Jurkat, Clone E6-1 (cell line): ENCODE measurements at places on chromosomes 11 and 22.
A peak's percentile ranks its signal among the peaks of the same experiment; 100 is the strongest.

DNA sequence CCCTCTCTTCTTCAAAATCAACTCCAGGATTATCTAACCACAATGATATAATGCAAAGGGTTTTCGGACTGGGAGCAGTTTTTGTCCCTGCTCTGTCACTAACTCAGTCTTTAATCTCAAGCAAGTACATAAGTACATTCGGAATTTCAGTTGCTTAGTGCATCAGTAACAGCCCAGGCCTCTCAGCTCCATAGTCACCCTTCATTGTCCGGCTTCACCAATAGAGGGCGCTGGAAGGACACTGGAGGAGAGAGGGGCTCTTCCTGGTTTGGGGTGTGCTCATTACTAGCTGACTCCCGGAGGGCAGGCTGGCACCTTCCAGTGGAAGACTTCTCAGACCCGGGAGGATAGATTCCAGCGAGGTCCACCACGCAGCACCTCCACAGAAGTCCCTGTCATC lies 90.4 kb upstream of the PDGFD start:
- DNase-seq, result peak; percentile 34

DNA sequence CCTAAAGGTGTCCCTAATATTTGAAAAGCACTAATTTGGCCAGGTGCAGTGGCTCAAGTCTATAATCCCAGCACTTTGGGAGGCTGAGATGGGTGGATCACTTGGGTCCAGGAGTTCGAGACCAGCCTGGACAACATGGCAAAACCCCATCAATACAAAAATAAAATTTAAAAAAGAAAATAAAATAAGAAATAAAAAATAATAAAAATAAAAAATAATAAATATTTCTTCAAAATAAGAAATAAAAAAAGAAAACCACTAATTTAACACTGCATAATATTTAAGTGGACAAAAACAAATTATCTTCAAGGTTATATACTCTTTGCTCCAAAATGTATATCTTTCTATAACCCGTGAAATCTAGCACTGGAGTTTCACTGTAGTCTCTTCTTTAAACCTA lies 32.9 kb downstream of the CPT1A start:
- DNase-seq, result no peak

GRCh38 chr11:111179184-111179910 lies 66.2 kb upstream of the POU2AF2 start:
- DNase-seq, result no peak

DNA sequence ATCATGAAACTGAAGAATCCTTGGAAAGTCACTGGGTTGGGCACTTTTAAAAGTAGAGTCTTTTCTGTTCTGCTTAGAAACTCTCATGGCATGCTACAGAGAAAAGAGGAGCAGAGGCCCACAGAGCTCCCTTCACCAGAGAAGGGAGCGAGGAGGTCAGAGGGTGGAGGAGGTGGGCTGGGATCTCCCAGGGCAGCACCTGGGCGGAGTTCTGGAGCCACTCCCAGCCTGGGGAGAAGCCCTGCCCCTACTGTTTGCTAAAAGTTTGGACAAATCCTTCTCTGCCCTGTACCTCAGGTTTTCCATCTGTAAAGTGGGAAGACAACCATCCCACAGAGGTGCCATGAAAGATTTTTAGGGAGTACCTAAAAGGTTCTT lies 299.1 kb downstream of the KIRREL3 start:
- no peak for DNase-seq

GRCh38 chr11:1553808-1554594 lies 18.1 kb downstream of the DUSP8 start:
- DNase-seq, result no peak

- DNase-seq, result no peak
These were observed 41.2 kb upstream of the MICAL2 start for GRCh38 chr11:12069066-12069676.

GRCh38 chr11:71525188-71525937 lies 1.7 kb upstream of the KRTAP5-7 start:
- DNase-seq, result no peak

DNA sequence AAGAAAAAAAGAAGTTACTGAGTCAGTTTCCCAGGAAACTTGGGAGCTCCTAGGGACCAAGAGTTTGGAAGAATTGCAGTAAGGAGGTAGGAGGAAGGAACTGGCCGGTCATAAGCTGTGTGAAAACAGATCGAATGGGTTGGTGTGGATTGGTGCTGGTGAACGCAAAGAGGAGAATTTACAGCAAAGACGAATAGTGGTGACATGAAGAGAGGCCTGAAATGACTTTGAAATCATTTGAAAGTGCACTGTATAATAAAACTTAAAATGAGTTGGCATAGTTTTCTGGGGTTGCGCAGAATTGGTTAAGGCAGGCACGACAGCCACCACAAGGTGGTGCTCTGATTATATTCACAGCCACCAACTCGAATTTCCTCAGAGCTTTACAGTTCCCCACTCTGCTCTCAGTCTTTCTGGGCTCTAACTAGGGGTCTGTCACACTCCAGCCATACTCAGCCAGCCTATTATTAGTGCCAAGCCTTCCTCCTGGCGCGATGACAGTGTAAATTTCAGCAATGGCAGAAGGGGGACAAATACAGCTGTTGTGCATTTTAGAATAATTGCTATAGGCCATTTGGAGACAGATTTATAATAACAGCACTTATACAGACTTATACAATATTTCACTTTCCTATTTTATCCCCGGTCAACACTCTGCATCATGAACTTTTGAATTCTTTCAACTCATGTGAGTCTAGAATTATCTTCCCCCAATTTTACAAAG lies 8.3 kb upstream of the HTR3B start:
- DNase-seq, result no peak
